ENCODE measurements at places on chromosomes 3 and 15.
A peak's percentile ranks its signal among the peaks of the same experiment; 100 is the strongest.

- DNase-seq, result no peak
These were observed 17.6 kb downstream of the TRIM42 start for GRCh38 chr3:140695361-140696061.

- DNase-seq, result no peak
These were observed 13.2 kb downstream of the NR1I2 start for GRCh38 chr3:119794971-119795612.

- no peak for DNase-seq
These were observed 3.3 kb upstream of the ACTR8 start for GRCh38 chr3:53885239-53885638.

DNA sequence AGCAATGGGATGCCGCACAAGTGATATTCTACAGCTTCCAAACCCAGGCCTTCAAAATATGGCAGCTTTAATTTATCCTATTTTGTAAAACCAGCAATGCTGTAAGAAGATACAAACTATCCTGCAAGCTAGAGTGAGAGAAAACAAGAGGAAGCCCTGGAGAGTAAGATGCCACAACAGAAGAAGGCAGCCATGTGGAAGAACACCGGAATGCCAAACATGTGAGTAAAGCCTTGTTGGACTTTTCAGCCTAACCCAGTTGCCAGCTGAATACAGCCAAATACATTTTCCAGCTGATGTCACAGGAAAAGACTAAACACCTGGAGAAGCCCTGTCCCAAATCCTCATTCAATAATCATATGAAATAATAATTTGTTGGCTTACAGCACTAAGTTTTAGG is 1115.1 kb upstream of the CADM2 start:
- no peak for DNase-seq

DNA sequence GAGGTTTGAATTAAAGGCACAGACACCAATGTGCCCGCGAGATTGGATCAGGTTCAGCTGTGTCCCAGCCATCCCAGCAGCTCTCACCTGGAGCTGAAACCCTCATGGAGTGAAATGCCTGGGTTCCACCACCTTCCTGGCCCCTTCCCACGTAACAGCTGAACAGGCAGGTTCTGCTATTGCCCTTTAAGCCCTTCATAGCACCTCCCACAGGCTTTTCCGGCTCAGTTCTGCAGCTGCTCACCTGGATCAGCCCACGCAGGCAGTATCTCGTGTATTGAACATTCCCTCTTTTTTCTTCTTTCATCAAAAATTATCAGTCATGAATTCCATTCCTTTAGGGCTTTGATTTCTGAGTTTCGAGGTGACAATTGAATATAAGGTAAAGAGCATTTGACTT is 129.8 kb downstream of the SLC9A9 start:
- DNase-seq, result no peak

GRCh38 chr3:177552051-177552450 is 354.8 kb upstream of the TBL1XR1 start:
- DNase-seq, result no peak

DNA sequence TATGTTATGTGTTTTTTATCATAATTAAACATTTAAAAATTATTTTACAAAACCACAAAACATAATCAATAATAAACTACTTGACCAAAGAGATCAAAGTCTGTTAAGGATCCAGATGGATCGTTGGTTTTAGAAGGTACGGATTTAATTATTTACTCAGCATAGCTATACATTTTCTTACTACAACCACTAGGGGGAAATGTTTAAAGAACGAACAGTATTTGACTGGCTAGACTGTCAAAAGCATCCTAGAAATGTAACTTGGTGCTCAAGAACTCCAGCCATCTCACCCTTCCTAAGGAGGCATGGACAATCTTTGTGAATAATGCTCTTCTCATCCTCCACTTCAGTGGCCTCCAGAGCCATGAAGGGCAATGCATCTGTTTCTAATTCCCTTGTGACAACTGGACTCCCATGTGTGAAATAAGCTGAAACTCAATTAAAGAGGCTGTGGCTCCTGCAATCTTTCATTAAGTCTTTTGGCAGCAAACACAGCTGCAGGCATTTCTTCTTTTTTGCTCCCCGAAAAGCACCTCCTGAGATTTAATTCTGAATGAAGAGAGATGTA is 94.7 kb upstream of the TUSC7 start:
- no peak for DNase-seq

- no peak for DNase-seq
These were observed 2.1 kb downstream of the VIPR1 start for GRCh38 chr3:42504334-42505127.

DNA sequence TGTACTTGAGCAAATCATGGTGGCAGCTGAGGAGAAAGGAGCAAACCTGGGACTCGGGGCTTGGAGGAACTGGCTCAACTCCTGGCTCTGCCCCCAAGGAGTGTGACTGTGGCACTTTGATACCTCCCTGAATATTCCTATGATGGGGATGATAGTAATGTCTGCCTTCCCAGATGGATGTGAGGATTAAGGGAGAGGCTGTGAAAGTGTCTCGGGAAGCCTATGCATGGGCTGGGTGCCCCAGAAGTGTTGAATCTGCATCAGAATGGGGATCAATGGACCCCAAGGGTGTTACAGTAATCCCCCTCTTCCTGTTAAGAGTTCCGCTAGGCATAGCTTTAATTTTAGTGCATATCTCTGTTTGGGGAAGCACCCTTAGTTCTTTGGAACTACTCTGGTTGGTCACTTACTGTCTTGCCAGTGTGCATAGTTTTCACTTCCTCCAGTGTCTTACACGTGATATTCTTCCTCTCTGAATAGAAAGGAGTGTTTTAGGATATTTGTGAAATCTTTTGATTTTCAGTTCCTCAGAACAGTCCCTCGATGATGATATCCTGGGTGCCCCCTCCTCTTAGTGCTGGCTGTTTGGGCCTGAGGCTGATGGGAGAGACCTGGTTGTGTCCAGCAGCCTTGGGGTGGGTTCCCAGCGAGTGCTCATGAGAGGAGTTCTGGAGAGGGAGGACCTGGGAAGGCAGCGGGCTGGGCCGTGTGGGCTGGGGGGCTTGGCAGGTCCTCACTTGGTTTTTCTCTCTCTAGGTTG is 97.5 kb downstream of the CHDH start:
- DNase-seq, result peak; percentile 75

- peak; percentile 65 for DNase-seq
These were observed 688 bp downstream of the SETD5 start for GRCh38 chr3:9397906-9398699.

DNA sequence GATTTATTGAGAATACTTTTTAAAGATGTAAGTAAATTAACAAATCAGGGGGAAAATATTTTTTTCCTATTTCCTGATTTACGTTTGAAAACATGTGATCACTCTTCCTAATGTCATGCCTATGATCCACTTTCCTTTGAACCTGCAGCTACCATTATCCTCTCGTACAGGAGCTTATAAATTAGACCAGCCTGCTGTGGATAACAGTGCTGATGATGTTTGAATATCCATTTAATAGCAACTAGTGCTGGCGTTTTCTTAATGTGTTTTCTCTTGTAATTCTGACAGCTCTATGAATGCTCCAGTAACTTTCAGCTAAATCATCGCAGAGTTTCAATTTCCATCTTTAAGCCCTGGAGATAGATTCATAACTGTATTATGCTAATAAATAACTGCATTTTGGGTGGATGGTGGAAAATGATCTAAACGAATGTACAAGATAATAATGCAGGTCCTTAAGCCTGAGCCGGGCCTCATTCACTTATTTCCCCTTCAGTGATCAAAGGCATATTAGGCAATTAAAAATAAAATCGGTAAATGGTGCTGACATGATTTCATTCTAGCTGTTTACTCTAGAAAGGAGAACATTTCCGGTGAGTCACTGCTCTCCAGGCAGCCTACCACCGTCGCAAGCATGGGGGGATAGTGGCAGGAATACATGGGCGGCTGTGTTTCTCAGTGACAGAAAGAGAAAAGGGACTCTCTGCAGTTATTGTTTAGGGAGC is 58.5 kb upstream of the SLC24A5 start:
- DNase-seq, result no peak

- DNase-seq, result no peak
These were observed 97.7 kb upstream of the PRR20G start for GRCh38 chr3:127385540-127385870.

- no peak for DNase-seq
These were observed 90.4 kb downstream of the SUCLG2 start for GRCh38 chr3:67564008-67564407.

DNA sequence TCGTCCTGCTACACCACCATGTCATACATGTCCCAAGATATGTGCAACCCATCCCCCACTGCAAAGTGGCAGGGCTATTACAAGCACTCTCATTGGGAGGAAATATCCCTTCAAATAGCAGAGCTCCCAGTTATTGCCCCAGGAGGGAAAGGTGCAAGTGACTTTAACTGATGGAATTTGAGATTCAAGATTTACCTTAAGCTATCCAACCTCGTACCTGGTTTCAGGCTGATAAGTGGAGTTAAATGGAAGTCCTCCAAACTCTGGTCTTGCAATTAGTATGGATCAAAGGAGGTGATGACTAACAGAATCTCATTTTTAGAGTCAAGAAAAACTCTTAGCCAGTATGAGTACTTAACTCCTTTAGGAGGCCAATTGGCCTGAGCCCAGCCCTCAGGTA is 2.1 kb downstream of the SLCO2A1 start:
- no peak for DNase-seq

DNA sequence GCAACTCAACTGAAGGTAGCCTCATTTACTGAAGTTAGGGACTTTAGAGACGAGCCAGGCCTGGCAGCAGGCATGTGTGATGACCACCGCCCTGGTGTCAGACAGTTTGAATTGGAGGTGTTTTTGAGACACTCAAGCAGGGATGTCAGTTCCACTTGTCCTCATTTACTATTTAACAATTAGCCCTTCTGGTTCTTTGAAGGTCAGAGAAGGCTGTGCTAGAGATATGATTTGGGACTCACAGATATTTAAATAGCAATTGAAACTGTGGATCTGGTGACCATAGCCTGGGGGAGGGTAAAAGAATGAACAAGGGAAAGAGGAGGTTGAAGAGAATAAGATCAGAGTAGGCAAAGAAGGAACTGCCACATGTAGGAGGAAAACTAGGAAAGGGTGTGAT is 74.6 kb downstream of the REC114 start:
- no peak for DNase-seq

DNA sequence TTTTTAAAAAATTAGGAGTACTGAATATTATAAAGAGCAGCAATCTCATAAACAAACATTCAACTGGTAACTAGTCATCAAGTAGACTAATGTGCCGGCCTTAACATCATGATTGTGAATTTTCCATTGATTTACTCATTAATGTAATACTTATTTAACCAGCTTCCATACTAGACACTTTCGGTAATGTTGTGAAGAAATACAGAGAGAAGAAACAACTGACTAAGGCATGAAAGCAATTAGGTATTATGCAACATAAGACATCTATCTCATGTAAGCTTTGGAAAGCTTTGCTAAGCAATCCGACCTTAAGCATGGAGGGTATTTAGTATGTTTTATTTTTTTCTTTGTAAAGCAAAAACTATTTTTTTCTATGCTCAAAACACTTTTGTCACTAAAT is 108.0 kb downstream of the IL1RAP start:
- no peak for DNase-seq

DNA sequence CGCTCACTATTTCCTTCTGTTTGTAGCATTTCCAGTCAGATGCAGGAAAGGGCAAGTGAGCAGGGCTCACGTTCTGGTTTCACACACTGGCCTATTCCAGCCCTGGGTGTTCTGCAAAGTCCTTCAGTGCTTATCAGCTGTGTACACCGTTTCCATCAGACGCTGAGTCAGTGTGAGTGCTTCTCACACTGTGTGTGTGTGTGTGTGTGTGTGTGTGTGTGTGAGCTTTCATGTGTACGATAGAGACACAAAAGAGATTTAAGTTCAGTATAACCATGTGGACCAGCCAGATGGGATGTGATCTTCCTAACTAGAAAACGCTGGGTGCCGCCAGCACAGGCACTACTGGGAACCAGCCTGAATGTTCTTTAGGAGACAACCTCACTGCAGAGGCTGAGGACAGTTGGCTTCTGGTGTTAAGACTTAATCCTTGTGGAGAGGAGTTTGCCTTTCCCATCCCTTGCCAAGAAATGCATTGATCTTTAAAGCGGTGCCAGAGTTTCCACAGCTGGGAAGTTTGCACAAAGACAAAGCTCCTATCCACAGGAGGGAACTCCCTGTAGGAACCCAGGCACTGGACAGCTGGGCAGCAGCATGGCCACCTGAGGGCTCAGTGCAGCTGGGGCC is 3.9 kb upstream of the CHSY1 start:
- DNase-seq, result no peak

DNA sequence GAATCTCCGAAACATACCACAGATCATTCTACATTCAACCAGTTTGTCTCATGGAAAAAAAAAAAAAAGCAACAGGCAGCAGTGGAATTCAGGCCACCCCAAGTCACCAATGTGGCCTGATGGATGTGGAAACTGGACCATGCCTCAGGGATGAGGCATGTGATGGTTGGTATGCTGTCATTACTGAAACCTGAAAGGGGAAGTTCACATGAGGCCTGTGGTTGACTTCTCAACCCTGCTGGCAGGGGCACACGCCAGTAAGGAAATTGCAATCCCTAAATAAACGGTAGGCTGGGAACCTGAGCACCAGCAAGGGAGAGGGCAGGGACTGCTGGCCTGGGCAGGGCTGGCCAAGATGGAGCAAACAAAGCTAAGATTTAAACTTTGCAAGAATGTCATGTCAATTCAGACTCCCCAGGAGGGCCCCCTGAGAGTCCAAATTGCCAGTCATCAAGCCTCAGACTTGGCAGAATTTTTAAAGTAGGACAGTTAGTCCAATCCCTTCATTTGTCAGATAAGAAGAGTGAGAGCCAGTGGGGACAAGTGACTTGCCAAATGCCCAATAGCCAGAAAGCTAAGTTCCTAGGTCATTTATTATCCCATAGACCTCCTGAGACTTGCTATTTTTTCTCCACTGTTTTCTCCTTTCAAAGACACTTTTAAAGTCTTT is 310.4 kb downstream of the ERC2 start:
- DNase-seq, result peak; percentile 8

GRCh38 chr3:140252812-140253656 is 318.0 kb downstream of the CLSTN2 start:
- DNase-seq, result no peak

DNA sequence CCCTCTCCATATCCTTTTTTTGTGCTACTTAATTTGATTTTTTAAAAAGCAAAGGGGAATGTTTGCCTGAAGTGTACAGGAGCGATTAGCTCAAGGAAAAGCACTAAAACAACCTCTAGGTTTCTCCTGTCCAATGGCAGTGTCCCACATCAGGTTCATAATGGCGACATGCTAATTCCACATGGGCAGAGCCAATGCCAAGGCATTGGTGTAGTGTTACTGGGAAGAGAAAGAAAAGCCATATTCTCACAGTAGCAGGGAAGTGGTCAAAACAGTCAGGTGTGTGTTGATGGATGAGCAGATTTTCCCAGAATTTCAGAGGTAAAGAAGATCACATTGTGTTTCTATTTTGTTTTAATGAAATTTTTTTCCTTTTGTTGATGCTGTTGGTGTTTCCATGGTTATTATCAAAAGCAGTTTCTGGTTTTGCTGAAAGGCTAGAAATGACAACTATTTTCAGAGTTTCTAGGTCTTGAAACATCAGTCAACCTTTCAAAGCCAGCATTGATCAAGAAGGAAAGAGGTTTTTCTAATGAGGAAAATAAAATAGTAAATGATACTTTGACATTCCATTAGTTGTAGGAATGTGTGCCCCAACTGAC is 65.2 kb downstream of the FNDC3B start:
- DNase-seq, result no peak

Data from B cell (primary cell).